ENCODE measurements at places on chromosomes 5 and 9. TPM values are rescaled to one million over a fixed set of nuclear protein-coding genes. Genes with fewer than 3 reads are reported as not detected.

The PDGFRB gene
- total RNA-seq, result 0.61 TPM

The BTNL8 gene
- not detected for total RNA-seq

The GRXCR2 gene
- not detected for total RNA-seq

The CCDC192 gene
- not detected for total RNA-seq

The SOWAHA gene
- 0.06 TPM for total RNA-seq

The ARHGEF28 gene
- total RNA-seq, result not detected

The PDLIM4 gene
- 1.1 TPM for total RNA-seq

The SLC6A3 gene
- not detected for total RNA-seq

The TPM2 gene
- total RNA-seq, result 3.7 TPM

The ANKRD34B gene
- not detected for total RNA-seq

The MVB12B gene
- 7.8 TPM for total RNA-seq

The DAB2IP gene
- 0.08 TPM for total RNA-seq

The PCDHGB3 gene
- 0.19 TPM for total RNA-seq

Measured in activated CD8-positive, alpha-beta memory T cell treated with anti-CD3 and anti-CD28 coated beads for 36 hours (primary cell).